Uterus (tissue), 4 donors: ENCODE measurements at places on chromosomes 6 and 20. TPM values are rescaled to one million over a fixed set of nuclear protein-coding genes. Genes with fewer than 3 reads are reported as not detected.

Gene BNIP5
- total RNA-seq = not detected

Gene HLA-A
- total RNA-seq = 722 TPM

Gene COX4I2
- total RNA-seq = not detected

Gene APOM
- not detected for total RNA-seq

Gene NUP153
- total RNA-seq = 54.7 TPM

Gene PDE10A
- 13.0 TPM for total RNA-seq

Gene ANKRD66
- total RNA-seq = not detected

Gene SNPH
- total RNA-seq = 2.1 TPM

Gene SIRPG
- not detected for total RNA-seq

Gene HLA-DPB1
- 43.0 TPM for total RNA-seq

- no peaks in the 10 kb centered on the region for H3K36me3 ChIP-seq
- no peak overlapping the region for H3K27ac ChIP-seq
- no peaks in the 10 kb centered on the region for H3K4me1 ChIP-seq
- H3K27me3 ChIP-seq = no peaks in the 10 kb centered on the region
- no peak for DNase-seq
- H3K4me3 ChIP-seq = no peak overlapping the region
Observed at GRCh38 chr6:72825315-72825911, 203.5 kb downstream of the KCNQ5 start.

- H3K36me3 ChIP-seq = no peaks in the 10 kb centered on the region
- no peaks in the 10 kb centered on the region for H3K27me3 ChIP-seq
- H3K4me3 ChIP-seq = peak overlapping the region; percentile 56
- H3K4me1 ChIP-seq = peaks cover under 1% of the 10 kb centered on the region
- DNase-seq = peak; percentile 92
Observed at GRCh38 chr6:31652925-31653724, 664 bp upstream of the BAG6 start.

DNA sequence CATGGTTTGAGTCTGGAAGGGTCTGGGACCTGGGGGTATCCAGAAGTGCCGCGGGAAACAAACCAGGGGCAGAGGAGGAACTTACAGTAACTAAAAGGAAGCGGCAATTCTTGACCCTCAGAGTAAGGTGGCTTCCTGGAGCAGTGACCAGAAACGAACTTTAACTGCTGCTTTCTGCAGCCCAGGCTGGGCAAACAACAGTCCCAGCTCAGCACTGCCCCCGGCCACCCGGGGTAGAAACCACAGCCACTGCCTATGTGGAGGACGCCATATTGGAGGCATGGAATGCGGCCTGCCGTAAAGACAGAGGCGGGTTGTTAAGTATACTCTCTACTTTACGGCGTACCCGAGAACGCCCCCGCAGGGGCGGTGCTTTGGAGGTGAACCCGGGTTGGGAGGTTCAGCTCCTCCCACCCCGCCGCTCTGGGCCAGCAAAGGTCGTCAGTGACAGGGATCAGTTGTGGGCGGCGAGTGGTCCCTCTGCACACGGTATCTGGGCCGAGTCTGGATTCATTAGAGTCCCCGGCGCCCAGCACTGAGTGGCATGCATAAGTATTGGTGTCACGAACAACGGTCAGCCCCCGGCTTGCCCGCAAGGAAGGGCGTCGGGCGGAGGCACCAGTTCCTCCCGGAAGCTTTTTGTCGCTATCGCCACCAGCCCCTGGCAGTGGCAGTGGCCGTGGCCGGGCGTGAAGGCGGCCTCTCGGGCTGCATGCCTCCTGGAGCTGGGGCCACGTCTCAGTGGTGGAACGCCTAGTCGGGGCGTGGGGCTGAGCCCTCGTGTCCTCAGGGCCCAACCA, at the start of gene PDSS2:
Gene PDSS2 (minus strand): TSS at position 282 of the 800 bp plus-strand sequence. CDS start 279 bp downstream, at position 3.
- H3K27me3 ChIP-seq = no peaks in the 10 kb centered on the region
- no peaks in the 10 kb centered on the region for H3K36me3 ChIP-seq
- H3K4me1 ChIP-seq = no peaks in the 10 kb centered on the region
- H3K27ac ChIP-seq = peak within 1 kb of the TSS; percentile 76
- peak within 1 kb of the TSS; percentile 97 for H3K4me3 ChIP-seq
- DNase-seq = peak; percentile 98

DNA sequence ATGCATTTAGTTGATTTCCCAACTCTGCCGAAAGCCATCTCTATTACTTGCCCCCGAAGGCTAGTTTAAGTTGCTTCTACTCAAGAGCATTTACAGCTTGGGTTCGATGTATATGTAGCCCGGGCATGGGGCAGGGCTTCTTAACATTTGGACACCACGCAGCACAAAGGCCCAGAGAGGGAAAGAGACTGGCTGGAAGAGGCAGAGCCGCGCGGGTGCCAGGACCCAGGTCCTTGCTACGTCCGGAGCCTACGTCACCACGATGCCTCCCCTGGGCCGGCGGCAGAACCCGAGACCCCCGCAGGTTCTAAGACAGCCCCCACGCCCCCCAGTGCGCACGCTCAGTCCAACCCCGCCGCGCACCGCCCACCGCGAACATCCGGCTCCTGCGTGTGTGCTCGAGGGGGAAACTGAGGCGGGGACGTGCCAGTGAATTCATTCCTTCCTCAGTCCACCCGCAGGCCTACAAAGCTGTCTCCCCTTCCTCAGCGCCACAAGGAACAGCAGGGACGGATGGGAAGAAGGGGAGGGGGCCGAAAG, 367 bp upstream of the PCIF1 start:
- H3K36me3 ChIP-seq = no peaks in the 10 kb centered on the region
- peak overlapping the region; percentile 99 for H3K27ac ChIP-seq
- H3K27me3 ChIP-seq = no peaks in the 10 kb centered on the region
- peaks cover 6% of the 10 kb centered on the region for H3K4me1 ChIP-seq

GRCh38 chr20:50708845-50709635, 17.7 kb upstream of the RIPOR3 start:
- no peak overlapping the region for H3K4me3 ChIP-seq
- no peak for DNase-seq
- no peaks in the 10 kb centered on the region for H3K36me3 ChIP-seq
- H3K4me1 ChIP-seq = no peaks in the 10 kb centered on the region
- no peak overlapping the region for H3K27ac ChIP-seq

GRCh38 chr20:3383878-3384495, 23.5 kb downstream of the DNAAF9 start:
- no peak for DNase-seq
- no peaks in the 10 kb centered on the region for H3K36me3 ChIP-seq
- H3K4me3 ChIP-seq = no peak overlapping the region
- H3K27me3 ChIP-seq = no peaks in the 10 kb centered on the region
- no peaks in the 10 kb centered on the region for H3K4me1 ChIP-seq

DNA sequence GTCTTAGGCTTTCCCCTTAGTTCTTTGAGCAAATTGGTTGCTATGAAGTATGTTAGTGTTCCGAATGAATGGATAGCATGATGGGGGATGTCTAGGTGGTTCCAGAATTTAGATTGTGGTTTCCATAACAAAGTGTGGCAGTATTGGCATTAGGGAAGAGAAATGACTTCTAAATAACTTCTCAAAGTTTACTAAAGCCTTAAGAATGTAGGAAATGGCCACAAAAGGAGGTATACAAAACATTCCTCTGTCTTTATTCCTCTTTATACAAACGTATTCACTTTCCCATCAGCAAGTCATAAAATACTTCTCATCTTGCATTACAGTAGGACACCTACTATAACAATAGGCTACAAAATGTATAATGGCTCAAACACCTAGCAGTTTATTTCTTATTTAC, 279.6 kb downstream of the ESR1 start:
- H3K4me3 ChIP-seq = no peak overlapping the region
- no peaks in the 10 kb centered on the region for H3K36me3 ChIP-seq
- peaks cover 3% of the 10 kb centered on the region for H3K4me1 ChIP-seq
- no peaks in the 10 kb centered on the region for H3K27me3 ChIP-seq

DNA sequence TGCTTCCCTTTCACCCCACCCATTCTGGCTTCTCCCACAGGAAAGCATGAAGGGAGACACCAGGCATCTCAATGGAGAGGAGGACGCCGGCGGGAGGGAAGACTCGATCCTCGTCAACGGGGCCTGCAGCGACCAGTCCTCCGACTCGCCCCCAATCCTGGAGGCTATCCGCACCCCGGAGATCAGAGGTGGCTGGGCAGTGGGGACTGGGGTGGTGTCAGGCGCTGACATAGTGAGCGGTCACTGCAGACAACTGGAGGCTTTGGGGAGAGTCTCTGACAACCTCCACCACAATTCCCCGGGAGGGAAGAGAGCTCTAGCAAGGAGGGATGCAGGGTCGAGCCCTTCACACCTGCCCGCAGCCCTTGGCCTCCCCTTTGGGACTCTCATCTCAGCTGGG, 18.1 kb downstream of the DNMT3B start:
- H3K4me3 ChIP-seq = no peak overlapping the region
- no peak for DNase-seq
- no peaks in the 10 kb centered on the region for H3K36me3 ChIP-seq
- no peaks in the 10 kb centered on the region for H3K4me1 ChIP-seq

DNA sequence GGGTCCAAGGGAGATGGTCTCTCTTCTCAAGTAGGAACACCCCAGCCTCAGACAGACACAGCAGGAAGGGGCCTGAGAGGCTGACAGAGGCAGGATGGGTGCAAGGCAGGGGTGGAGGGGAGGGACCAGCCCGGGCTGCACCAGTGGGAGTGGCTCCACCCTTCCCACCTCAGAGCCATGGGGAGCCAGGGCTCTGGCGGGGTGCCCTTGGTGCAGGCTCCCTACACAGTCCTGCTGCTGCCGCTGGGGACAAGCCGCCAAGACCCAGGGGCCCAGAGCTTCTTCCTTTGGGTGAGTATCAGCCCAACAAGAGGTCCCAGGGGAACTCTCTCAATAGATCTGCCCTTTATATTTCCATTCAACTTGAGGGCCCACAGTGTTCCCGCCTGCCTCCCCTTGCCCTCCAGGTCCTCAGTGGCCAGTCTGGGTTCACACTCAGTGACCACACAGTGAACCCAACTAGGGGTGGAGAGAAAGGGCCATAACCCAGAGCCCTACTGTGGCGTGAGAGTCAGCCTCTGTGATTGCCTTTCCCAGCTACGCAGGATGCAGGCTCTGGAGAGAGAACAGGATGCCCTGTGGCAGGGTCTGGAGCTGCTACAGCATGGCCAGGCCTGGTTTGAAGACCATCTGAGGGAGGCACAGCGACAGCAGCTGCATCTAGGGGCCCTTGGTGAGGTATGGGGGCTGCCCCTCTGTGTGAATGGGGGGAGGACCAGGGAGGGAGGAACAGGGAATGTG, 592 bp downstream of the SAPCD1 start:
- H3K4me1 ChIP-seq = no peaks in the 10 kb centered on the region
- DNase-seq = no peak
- H3K4me3 ChIP-seq = no peak overlapping the region
- H3K36me3 ChIP-seq = no peaks in the 10 kb centered on the region
- H3K27ac ChIP-seq = no peak overlapping the region

DNA sequence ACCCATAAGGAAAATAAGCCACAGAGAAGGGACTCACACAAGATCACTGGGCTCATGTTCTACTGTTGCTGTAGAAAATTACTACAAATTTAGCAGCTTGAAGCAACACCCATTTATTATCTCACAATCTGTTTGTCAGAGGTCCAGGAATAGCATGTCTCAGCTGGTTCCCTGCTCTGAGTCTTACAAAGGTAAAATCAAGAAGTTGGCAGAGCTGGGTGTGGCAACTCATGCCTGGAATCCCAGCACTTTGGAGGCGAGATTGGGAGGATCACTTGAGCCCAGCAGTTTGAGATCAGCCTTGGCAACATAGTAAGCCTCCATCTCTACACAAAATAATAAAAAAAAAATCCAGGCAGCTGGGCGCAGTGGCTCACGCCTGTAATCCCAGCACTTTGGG, 28.5 kb upstream of the ZNF831 start:
- no peaks in the 10 kb centered on the region for H3K27me3 ChIP-seq
- no peak for DNase-seq
- H3K27ac ChIP-seq = no peak overlapping the region
- H3K4me3 ChIP-seq = no peak overlapping the region
- H3K4me1 ChIP-seq = no peaks in the 10 kb centered on the region

- H3K27ac ChIP-seq = no peak overlapping the region
- no peak for DNase-seq
- H3K4me1 ChIP-seq = no peaks in the 10 kb centered on the region
- H3K4me3 ChIP-seq = no peak overlapping the region
Observed at GRCh38 chr20:59159493-59160376, 3.9 kb upstream of the ZNF831 start.

DNA sequence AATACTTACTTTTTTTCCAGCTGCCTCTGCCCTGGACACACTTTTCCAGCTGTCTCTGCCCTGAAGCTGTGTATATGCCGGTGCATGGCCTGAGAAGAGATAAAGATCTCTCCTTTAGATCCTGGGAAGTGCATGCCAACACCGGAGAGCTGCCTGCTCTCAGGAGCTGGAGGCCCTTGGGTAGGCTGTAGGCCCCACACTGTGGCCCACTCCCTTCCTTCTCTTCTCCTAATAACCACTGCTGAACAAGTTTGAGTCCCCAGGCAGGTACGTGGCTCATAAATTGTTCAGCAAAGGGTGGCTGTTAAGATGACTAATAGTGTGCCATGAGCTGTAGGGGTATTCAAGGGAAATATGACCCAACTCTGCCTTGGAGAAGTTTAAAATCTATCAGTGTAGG, 102.5 kb downstream of the CD24 start:
- no peaks in the 10 kb centered on the region for H3K27me3 ChIP-seq
- H3K4me1 ChIP-seq = no peaks in the 10 kb centered on the region
- no peak overlapping the region for H3K4me3 ChIP-seq
- DNase-seq = no peak

- H3K36me3 ChIP-seq = no peaks in the 10 kb centered on the region
- no peak overlapping the region for H3K27ac ChIP-seq
- H3K4me3 ChIP-seq = no peak overlapping the region
- H3K27me3 ChIP-seq = no peaks in the 10 kb centered on the region
- no peaks in the 10 kb centered on the region for H3K4me1 ChIP-seq
Observed at GRCh38 chr20:50874111-50874757, 57.0 kb downstream of the ADNP start.

DNA sequence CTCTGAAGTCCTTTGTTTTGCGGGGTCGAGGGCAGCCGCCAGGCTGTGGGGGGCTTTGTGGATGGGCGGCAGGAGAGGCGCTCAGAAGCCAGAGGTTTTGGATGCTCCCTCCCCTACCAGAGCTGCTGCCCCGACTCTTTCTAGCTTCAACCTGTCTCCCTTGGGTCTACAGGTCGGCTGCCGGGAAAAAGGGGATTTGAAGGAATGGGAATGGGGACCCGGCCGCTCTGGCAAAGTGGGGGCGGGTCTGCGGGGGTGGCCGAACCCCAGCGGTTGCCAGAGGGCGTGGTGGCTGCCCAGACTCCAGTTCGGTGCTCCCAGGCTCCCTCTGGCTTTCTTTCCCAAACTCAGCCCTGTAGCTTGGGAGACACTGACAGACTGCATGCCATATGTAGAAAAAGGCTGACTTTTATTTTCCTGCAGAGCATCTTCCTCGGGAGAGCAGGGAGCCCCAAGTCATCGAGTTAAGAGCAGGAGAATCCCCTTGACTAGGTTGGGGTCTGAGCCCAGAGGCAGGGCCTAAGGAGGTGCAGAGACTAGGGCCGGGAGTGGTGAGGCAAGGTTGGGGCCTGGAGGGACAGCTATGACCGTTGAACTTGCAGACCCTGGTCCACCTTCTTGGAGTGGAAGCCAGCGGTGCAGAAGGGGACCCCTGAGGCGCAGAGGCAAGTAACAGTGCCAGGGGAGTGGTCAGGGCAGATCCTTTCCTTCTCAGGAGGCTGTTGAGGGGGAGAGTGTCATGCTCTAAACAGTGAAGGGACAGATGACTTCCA, 1.4 kb upstream of the PPP1R18 start:
- H3K4me1 ChIP-seq = peaks cover 16% of the 10 kb centered on the region
- H3K27ac ChIP-seq = peak overlapping the region; percentile 99
- peak overlapping the region; percentile 99 for H3K4me3 ChIP-seq
- peak; percentile 63 for DNase-seq
- H3K27me3 ChIP-seq = no peaks in the 10 kb centered on the region
- H3K36me3 ChIP-seq = no peaks in the 10 kb centered on the region
